ENCODE measurements at places on chromosomes 7 and 10.

DNA sequence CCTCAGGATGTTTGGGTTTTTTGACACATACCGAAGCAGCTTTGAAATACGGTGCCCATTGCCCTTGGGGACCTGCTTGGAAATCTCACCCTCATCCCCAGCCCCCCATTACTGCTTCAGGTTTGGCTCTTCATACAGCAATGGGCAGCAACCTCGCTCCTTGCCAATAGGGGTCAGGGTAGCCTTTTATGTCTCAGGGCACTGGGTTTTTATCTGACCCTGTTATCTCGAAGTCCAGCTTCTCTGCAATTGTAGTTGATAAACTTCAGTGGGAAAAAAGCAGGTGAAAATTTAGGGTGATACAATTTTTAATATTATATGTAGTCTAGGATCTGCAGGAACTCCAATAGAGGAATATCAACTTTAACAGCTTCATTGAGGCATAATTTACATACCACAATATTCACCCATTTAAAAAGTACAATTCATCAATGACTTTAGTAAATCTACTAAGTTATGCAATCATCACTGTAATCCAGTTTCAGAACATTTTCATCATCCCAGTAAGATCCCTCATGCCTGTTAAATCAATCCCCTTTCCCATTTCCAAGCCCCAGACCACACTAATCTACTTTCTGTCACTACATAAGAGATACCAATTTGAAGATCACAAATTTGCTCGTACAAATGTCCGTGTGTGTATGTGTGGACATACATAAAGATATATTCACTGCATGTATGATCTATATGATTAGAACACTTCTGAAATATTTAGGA lies 386.2 kb downstream of the KCNMA1 start:
- peak; percentile 77 for DNase-seq

GRCh38 chr7:73612598-73613269 lies 11.6 kb downstream of the MLXIPL start:
- DNase-seq, result peak; percentile 91

DNA sequence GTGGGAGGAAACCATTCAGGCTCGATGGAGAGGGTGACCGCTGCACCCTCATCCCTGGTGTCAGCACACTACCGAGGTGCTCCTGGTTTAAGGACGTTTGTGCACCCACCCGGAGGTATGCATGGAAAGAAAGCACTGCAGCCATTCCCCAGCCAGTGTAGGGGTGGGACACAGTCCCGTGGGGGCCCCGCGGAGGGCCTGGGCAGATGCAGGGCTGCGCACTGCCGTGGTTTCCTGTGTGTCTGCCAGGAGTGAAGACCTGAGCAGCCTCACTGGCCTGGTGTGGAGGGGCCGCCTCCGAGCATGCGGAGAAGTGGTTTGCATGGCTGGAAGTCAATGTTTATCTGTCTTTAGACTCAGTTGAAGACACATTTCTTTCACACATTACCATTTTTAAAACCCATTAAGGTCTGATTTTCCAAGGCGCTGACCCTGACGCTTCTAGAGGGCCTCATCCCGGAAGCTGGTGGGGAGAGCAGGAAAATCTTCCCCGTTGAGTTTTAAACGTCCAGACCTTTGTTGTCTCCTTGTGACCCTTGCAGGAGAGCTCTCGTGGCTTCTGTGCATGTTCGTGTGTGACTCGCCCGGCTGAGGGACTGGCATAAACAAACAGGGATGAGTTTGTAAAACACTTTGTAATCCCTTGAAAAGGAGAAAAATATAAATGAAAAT lies 188.1 kb downstream of the MGMT start:
- peak; percentile 39 for DNase-seq

- DNase-seq, result no peak
Observed at GRCh38 chr10:78750418-78750817, 318.3 kb upstream of the ZMIZ1 start.

GRCh38 chr7:148447221-148447849 lies 143.2 kb upstream of the C7orf33 start:
- no peak for DNase-seq

GRCh38 chr7:155713384-155713783 lies 68.9 kb downstream of the RBM33 start:
- DNase-seq, result no peak

DNA sequence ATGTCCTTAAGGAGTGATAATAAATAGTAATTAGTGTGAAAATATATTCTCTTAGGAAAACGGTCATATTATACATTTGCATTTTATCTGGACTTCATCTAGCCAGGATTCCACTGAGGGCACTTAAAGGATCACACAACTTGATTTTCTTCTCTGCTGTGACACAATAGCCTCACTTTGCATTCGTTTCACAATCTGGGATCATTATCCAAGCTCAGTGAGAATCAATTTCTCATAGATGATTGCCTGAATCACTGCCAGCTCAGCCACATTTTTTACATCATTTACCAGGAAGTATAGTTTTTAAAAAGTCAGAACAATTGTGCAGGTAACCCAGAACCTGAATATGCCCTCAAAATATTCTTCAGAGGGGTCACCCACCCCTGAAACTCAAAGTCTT lies 68.9 kb downstream of the PTPRZ1 start:
- no peak for DNase-seq

GRCh38 chr7:110780712-110781111 lies 310.2 kb upstream of the LRRN3 start:
- DNase-seq, result no peak

All from endodermal cell (in vitro differentiated cells).